ENCODE measurements at places on chromosomes 2 and 18. TPM values are rescaled to one million over a fixed set of nuclear protein-coding genes. Genes with fewer than 3 reads are reported as not detected.

DNA sequence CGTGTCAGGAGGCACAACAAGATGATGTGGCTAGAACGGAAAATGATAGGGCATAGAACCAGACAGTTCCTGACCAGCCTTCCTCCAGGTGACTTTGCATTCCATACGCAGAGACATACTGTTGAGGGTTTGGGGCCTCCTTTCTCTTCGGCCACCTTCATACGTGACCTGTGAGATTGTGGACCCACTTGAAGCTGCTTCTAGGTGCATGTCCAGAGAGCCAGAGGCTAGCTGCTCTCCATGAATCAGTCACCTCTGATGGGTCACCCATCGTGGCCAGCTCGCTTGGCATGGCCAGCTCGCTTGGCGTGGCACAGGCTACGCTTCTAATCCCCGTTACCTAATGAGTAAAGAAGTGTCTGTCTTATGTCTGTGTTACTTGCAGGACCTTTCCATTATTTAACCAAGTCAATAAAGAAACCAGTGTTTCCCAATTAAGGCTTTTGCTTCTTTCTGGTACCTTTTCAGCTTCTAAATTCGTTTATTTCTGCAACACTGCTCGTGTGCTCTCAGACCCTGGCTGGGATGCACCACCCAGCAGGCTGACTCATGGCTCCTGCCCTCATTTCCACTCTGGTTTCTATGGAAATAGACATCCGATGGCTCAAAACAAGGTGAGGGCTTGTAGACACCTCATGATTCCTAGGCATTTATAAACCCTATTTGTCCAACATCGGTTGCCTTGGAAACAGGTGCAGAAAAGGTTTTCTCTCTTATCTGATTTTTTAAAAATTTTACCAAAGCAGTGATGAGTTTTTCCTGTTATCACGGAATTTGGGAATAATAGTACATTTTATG, 86.7 kb upstream of the B3GNT7 start:
- no peak for DNase-seq

DNA sequence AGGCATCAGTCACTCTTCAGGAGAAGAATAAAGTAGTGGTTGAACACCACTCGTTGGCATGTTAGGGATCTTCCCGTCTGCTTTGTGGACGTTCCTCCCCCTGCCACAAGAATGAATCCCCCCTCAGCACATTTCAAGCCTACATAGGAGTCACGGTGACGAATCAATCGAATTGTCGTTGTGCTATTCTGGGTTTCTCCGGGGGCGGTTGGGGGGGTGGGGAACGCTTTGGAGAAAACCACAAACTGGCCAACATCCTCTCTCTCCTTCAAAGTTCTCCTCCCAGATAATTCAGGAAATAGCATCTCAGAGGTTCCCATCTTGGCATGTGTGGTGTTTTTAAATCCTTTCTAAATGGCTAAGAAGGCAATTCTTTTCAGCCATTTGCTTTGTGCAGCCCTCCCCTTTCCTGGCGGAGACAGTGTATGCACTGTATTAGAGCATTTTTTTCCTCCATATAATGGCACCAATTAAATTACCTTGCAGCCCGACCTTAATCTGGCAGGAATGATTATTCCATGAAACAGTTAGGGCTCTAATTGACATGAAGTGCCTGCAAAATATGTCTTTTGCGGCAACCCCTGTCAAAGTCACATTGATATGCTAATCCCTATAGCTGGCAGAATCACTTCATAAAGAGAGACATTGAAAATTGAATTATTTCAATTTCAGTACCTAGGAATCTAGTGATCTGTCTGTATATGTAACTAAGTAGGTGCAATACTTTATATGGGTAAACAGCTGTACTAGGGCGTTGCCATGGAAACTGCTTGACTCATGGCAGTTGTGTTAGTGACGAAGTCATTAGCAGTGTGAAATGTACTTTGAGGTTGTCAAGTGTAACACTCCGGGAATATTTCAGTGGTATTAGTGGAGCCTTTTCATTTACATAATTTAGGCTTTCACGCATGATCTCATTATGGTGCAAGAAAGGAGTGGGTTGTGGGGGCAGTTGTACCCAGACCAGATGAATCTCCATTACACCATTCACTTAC, 323.4 kb upstream of the SLC14A2 start:
- DNase-seq: no peak

- DNase-seq: no peak
Observed at GRCh38 chr2:158995677-158996049, 27.2 kb downstream of the TANC1 start.

DNA sequence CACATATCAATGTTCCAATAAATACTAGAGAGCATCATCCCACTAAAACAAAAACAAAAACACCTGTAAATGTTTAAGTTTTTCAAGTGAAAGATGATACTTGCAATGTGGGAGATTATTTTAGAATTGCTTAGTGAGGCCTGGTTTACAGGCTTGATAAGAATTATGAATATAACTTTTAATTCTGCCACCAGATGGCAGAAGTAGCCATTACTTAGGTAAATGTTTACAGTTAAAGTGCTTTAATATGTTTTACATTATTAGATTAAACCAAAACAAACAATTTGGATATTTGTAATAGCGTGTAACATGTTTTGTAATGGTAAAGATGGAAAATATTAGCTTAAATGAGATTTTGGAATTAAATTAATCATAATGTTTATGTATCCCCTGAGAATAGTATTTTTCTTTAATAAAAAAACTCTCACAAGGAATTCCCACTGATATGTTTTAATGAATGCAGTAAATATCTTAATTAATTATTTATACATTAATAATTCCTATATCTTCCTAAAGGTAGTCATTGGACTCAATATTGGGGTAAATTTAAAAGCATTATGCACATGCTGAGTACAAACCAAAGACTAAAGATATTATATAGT, 522.0 kb downstream of the SPAG16 start:
- no peak for DNase-seq

GRCh38 chr18:9643549-9643948, 29.2 kb upstream of the PPP4R1 start:
- no peak for DNase-seq

DNA sequence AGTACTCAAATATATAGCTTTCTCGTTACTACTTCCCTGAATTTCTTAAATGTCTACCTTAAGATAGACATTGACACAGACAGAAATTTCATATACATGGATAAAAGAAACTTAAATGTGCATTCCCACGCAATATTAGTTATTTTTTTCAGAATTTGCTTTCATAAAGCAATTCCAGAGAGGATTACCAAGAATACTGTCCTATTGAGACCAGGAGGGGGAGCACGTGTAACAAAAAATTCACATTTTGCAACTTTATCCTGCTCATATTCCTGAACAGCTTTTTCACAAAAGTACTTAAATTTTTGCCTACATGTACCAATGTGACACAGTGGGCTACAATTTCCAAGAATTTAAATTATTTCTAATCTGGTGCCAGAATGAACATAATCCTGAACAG, 30.7 kb upstream of the ERCC3 start:
- no peak for DNase-seq

- no peak for DNase-seq
Observed at GRCh38 chr2:188762151-188762550, 212.0 kb upstream of the COL3A1 start.

Gene BUB1
- not detected for total RNA-seq

Gene AGXT
- not detected for total RNA-seq

Measured in ascending aorta (tissue), 2 donors.